ENCODE measurements at places on chromosomes 1 and 21.

DNA sequence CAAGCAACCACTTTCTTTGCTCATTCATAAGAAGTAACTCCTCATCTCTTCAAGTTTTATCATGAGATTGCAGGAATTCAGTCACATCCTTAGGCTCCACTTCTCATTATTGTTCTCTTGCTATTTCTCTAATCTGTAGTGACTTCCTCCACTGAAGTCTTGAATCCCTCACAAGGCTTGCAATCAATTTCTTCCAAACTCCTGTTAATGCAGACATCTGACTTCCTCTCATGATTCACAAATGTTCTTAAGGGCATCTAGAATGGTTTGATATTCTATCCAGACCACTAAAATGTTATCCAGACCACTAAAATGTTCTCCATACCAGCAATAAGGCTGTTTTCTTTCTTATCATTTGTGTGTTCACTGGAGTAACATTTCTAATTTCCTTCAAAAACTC is 528.1 kb downstream of the DPYD start:
- no peak for DNase-seq

- no peak for DNase-seq
Measured at GRCh38 chr1:107315652-107316051, 174.8 kb downstream of the NTNG1 start.

DNA sequence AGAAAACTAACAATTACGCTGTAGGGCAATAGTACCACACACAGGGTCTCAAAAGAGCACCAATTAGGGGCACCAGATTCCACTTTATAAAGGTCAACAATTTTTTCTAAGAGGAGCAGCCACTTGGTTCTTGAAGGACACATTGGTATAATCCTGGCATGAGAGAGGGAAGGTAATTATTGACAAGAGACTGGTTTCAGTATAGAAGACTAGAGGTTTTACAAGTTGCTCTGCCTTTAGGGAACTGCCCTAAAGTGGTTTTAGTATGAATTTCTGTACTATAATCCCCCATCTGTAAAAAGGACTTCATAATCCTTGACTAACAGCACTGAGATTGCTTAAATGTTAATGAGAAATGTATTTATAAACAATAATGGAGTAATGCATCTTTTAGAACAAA is 648.5 kb upstream of the PTBP2 start:
- DNase-seq = no peak

GRCh38 chr1:34131396-34132160 is 33.5 kb downstream of the CSMD2 start:
- no peak for DNase-seq

DNA sequence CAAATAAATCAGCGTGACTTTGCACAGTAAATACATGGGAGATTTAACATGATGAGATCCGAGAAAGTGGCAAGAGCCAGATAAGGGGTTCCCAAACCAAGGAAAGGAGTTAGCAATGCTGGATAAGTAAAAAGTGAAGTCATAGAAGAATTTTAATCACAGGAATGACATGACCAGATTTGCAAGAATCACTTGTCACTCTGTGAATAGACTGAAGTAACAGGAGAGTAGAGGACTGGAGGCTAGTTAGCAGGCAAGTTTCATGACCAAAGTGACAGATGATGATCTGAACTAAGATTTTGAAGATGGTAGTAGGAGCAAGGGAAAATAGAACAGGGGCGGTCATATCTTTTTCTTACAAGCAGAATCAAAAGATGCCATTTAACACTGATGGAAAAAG is 8.4 kb downstream of the CFH start:
- no peak for DNase-seq

GRCh38 chr1:20981915-20982314 is 194.8 kb downstream of the EIF4G3 start:
- no peak for DNase-seq

DNA sequence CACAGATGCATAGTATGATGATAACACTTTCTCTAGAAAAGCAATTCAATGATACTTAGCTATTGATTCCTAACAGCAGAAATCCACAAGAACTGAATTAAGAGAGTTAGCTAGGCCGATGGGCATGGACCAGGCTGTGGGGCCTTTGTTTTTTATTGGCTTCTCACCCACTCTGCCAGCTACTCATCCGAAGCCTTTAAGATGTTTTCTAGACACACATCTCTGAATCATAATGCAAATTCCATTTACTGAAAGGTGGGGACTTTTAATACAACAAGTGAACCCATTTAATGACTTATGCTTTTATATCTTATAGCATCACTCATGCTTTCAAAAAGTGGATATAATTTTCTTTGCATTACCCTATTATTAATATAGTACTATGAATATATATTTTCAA is 170.2 kb downstream of the RUNX1 start:
- DNase-seq = no peak

GRCh38 chr1:3190256-3191041 is 121.4 kb downstream of the PRDM16 start:
- no peak for DNase-seq

DNA sequence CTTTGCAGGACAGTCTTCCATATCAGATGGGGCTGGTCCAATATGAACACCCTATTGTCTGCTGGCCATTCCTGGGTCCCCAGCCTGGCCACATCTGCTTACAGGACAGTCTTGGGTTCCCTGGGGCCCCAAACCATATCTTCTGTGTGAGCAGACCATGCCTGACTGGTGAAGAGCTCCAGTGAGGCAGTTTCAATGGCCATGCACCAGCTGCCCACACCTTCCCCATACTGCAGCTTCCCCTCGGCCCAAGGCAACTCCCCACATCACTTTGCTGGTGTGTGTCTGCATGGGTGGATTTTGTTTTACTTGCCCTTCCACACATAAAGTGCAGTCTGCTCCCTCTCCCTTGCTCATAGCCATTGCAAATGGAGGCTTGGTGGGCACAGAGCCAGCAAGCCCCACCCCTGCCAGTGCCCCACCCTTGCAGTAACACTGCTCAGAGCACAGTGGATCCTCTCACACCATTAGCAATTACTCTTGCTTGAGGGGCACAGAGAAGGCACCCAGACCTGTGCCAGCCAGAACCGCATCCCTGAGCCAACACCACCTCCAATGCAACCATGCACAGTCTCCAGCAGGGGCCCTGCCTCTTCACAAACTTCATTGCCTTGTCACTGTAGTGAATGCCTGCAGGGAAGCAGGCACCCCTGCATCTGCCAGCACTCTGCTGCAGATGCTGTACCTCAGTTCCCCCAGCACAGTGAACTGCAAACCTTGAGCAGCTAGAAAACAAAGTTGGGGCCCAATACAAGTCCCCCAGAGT is 474.5 kb upstream of the BEND5 start:
- no peak for DNase-seq

DNA sequence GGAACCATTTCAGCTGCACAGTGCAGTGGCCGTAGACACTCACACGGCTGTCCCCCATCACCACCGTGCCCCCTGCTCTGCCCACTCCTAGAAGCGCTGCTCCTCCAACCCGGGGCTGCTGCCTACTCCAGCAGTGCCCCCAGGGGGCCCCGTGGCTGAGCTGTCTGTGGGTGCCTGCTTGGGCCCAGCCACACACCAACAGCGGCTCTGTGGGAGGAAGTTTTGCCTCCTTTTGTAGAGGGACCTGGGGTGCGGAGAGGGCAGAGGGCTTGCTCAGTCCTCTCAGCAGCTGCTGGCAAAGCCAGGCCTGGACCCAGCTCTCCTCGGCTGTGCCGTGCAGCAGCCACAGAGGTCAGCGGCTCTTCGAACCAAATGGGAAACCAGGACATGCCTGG is 11.4 kb upstream of the LRRC3 start:
- DNase-seq = no peak

GRCh38 chr21:31107871-31108270 is 69.6 kb upstream of the KRTAP19-8 start:
- DNase-seq = no peak
